HepG2 (cell line): ENCODE measurements at places on chromosomes 13 and 19.

DNA sequence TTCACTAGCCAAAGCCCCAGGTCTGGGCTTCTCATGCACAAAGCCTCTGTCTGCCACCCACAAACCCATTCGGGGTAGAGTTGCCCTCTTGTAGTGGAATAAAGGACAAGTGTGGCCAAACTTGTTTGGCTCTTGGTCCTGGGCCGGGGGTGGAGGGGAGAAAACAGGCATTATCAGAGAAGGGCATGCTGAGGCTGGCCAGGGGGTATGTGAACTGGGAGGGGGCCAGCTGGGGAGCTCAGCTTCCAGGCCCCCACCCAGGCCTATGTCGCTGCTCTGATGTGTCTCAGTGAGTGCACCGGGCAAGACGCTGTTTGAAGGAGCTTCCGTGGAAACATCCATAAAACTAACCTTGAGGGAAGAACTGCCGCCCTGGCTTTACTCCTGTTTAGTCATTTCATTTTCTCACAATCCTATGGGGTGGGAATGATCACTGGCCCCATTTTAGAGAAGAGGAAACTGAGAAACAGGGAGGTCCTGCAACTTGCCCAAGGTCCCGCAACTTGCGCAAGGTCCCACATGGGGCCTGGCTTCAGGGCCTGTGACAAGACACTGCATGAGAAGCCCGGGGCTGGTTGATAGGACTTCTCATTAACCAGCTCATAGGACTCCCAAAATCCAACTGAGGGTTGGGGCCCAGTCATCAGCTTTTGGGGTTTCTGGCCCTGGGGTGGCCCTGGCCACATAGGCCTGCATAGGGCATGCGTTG, 30.8 kb downstream of the CCNE1 start:
- DNase-seq = no peak

DNA sequence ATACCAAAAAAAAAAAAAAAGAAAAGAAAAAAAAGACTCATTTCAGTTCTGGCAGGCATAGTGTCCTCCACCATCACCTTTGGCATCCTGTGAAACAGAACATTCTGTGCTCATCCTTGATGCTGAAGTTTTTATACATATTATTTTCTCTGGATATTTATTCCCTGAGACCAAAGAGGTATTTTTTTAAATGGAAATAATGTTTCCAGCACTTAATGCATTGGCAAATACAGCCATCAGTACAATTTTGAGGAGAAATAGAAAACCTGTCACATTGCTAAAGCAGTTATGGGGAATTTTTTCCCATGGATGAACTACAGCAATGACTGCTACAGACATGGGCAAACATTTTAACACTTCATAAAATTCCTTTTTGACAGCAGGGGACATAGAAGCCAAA, 312.4 kb downstream of the DNAJC15 start:
- no peak for DNase-seq

GRCh38 chr13:75432811-75433244, 49.1 kb downstream of the TBC1D4 start:
- no peak for DNase-seq

DNA sequence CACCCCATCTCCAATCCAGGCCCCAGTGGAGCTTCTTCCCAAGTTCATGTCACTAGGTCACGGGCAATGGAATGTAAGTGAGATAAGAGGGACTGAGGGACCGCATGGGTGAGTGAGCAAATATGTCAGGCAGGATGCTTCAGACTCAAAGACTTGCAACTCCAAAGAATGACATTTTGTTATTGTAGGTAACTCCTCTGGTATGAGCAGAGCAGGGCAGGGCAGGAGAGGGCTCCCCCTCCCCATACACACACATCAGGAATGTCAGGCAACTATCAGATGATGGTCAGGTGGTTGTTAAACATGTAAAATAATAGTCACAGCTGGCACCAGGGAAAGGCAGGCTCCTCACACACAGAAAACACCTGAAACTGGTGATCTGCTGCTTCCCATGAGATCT, 10.6 kb downstream of the ERVV-2 start:
- DNase-seq = peak; percentile 19

GRCh38 chr13:24228852-24229458, 68.4 kb downstream of the SPATA13 start:
- DNase-seq = peak; percentile 65

DNA sequence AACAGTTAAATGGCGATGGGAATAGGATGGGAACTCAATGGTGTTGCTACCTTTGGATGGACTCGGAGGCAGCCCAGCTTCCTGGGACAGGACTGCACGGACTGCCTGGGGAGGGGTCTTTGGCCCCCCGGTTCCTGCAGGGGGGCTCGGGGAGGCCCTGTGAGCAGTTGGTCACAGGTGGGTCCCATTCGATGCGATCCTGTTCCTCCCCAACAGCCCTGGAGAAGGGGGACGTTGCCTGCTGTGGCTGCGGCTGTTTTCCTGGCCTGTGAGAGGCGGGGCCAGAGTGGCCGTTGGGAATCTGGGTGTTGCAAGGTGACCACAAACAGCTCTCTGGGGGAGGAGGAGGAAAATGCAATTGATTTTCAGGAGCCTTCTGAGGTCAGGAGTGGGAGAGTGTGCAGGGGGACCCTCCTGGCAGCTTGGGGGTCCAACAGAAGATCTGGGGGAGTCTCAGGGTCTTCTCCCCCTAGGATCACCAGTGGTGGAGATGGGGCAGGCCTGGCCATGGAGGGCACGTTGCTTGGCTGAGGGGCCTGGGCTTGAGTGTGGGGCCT, 1.9 kb upstream of the PLPPR3 start:
- DNase-seq = no peak

GRCh38 chr13:33345842-33346241, 60.3 kb upstream of the STARD13 start:
- DNase-seq = no peak

GRCh38 chr19:1609103-1609396, 3.8 kb upstream of the UQCR11 start:
- DNase-seq = no peak

DNA sequence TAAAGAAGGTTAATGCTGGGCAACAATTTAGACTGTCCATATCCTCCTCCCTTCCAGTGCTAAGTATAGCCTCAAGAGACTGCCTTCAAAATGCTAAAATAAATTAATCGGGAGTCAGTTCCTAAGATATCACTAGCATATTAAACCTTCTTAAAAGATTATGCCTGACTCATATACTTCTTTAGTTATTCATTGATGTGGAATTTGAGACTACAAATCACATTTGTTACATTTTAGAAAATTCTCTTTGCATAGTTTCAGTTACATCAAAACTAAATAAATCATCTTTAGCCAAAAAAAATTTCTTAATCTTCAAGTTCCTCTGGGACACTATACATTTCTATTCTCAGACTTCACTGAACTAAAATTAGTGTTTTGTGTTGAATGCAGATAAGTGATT, 769.1 kb downstream of the PCDH9 start:
- no peak for DNase-seq

- peak; percentile 30 for DNase-seq
These were observed 10.5 kb upstream of the SMG9 start for GRCh38 chr19:43765109-43765876.

DNA sequence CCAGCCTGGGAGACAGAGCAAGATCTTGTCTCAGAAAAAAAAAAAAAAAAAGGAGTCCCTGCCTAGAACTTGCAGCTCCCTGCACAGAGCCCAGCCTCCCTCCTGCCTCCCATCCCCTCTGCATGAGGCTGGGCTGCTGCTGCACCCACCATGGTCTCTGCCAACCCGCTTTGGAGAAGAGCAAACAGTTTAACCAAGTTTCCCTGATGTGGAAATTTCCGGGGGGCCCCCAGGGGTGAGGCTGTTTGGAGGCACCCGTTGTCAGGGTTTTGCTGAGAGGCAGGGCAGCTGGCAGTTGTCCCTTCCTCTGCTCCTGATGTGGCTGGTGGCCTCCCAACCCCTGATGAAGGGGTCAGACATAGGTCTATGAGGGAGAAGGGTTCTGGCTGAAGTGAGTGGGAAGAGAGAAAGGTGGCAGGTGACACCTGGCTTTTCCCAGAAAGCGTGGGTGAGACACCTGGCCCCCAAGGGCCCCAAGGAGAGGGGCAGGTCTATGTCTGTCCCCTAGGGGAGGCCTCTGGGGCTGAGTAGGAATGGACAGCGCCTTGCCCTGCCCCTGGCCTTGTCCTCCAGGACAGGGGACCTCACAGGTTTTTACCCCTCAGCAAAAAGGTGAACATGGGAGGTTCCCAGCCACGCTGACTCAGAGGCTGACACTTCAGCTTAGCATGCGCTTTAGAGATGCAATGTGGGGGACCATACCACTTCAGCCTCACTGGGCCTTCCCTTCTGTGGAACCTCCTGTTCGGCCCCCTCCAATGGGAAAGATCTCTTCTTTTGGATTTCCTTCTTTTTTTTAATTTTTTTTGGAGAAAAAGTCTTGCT, 5.5 kb downstream of the LRP3 start:
- DNase-seq = no peak

DNA sequence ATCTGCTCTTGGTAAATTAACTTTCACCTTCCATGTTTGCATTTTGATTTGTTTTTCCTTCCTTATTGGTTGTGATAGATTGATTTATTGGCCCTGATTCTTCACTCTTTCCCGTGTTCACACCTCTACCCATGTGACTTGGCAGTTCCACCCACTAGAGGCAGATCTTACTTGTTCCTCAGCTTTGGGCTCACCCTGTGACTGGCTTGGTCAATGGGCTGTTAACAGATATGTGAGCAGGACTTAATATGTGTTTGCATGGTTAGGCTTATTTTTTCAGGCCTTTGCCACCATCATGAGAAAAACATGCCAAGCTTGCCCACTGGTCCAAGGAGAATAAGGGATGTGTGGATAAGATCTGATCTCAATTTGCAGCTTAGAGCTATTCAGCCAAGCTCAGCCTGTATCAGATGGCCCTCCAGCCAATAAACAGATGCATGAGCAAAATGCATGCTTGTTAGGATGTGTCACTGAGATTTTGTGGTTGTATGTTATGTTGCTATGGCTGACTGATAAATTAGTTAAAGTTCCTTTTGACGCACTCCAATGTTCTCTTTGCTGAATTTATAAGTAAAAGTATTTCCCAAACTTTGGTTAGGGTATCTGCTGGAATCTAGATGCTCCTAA, 48.0 kb downstream of the RGCC start:
- no peak for DNase-seq

DNA sequence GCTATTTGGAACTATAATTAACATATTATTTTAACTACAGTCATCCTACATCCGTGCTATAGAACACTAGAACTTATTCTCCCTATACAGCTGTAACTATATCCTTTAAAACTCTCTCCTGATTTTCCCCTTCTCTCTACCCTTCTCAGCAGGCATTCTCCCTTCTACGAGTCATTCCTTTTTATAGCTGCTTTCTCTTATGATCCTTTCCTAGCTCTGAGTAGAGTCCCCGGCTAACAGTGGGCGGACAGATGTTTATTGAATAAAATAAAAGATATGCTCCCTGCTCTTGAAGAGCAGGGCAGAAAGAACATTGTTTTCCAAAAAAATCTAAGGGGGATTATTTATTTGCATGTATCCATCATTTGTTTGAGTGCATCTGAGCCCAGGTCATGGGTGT, 246.5 kb upstream of the TMTC4 start:
- DNase-seq = no peak

DNA sequence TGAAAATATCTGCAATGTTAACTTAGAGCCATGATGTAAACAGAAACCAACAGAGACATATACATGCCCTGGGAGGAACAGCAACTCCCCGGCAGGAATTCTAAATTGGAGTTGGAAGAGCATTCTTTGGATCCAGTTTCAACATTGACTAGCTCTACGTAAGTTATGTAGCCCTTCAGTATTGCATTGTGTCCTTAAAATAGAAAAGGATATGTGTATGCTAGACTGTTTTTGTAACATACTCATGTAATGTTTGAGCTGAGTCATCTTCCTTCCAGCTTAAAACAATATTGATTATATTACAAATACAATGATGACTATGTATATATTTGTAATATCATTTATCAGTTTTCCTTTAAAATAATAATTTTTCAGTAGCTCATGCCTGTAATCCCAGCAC, 1422.2 kb upstream of the PCDH20 start:
- DNase-seq = no peak

- DNase-seq = no peak
These were observed 1255.6 kb downstream of the DIAPH3 start for GRCh38 chr13:58908019-58908679.

GRCh38 chr13:24261566-24261965, 47.8 kb upstream of the C1QTNF9 start:
- DNase-seq = no peak

GRCh38 chr19:47310323-47310722, 662 bp downstream of the C5AR1 start:
- no peak for DNase-seq

DNA sequence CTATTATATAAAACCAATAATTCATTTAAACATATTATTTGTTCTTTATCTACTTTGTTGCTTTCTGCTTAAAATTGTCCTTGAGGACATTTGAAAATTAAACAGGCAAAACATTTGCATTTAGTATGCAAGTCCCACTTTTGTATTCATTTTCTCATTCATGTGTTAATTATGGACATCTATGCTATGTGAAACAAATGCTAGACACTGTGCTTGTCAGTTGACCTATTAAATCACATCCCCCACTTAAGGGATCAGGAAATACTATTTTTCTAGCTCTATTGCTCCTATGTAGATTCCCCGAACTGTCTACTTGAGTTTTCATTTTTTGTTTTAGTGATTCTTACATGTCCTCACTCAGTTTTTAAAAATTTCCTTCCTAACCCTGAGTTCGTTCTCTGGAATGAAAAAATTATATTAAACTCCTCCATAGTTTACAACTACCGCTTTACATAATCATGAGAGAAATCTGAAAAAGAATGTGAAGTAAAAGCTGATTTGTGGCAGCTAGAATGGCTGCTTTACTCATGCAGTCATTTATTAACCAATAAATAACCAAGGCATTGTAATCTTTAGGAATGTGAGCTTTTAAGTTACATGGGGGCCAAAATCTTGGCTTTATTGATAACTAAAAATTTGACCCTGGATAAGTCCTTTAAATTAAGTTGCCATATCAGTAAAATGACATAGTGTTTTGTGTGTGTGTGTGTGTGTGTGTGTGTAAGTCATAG, 188.5 kb downstream of the LIG4 start:
- no peak for DNase-seq

DNA sequence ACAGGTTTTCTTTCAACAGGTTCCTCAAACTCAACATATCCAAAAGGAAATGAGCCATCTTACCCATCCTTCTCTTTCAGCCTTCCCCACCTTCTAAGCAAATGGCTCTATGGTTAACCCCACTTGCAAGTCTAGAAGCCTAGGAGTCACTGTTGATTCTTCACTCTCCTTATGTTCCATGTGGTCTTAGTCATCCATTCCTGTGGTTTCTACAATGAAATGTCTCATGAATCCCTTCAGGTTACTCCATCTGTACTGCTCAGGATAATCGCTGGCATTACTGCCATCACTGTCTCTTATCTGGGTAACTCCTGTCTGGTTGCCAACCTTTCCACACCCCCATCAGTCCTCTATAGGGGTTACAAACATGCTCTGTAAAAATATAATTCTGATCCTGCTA, 381.3 kb downstream of the ENOX1 start:
- no peak for DNase-seq

DNA sequence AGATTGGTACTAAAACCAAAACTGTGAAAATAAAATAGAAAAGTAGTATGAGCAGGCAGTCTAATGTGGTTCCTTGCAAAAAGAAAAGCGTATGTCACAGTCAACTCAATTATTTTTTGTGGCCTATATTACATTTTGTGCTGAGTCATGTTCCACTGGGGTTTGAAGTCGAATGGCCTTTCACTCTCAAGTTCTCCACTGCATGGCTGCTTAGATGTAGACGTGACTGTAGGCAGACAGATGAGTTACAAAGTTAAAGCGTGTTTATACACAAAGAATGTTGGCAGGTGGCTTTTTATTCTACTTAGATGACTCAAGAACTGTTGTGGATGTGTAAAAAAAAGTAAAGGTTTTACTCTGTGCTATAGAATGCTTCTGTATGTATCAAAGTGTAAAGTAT, 133.9 kb downstream of the SLITRK6 start:
- DNase-seq = no peak
